Activated CD4-positive, alpha-beta T cell treated with anti-CD3 and anti-CD28 coated beads, Interleukin-2, amount 10 ng/mL, durations not matched to agents 7 days and 5 days (primary cell): ENCODE measurements at places on chromosomes 3 and 15. TPM values are rescaled to one million over a fixed set of nuclear protein-coding genes. Genes with fewer than 3 reads are reported as not detected.
A peak's percentile ranks its signal among the peaks of the same experiment; 100 is the strongest.

RSL24D1 gene
- total RNA-seq, result 81.2 TPM

DNA sequence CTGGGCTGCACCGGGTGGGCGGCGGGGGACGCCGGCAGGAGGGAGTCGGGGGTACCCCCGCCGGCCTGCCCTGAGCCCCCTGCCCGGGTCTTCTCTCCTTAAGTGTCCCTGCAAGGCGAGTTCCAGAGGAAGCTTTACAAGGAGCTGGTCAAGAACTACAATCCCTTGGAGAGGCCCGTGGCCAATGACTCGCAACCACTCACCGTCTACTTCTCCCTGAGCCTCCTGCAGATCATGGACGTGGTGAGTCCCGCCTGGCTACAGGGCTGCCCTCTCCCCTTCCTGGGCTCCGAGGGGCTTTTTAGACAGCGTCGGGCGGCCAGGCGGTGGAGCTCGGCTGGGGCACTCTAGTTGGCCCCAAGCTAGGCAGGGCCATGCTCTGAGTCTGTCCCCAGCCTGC lies 480 bp downstream of the CHRNA7 start:
- H3K4me1 ChIP-seq, result peaks cover 10% of the 10 kb centered on the region
- peak overlapping the region; percentile 15 for H3K4me3 ChIP-seq
- no peak for DNase-seq

- no peaks in the 10 kb centered on the region for H3K36me3 ChIP-seq
- no peaks in the 10 kb centered on the region for H3K27me3 ChIP-seq
- DNase-seq, result no peak
- H3K4me1 ChIP-seq, result no peaks in the 10 kb centered on the region
- no peak overlapping the region for H3K4me3 ChIP-seq
- no peak overlapping the region for H3K27ac ChIP-seq
These were observed 198.1 kb downstream of the NEK10 start for GRCh38 chr3:27171113-27171512.

GABRR3 gene
- not detected for total RNA-seq

STARD5 gene
- total RNA-seq, result 5.4 TPM

SLC35G2 gene
- not detected for total RNA-seq

GPR160 gene
- total RNA-seq, result 6.2 TPM

DNA sequence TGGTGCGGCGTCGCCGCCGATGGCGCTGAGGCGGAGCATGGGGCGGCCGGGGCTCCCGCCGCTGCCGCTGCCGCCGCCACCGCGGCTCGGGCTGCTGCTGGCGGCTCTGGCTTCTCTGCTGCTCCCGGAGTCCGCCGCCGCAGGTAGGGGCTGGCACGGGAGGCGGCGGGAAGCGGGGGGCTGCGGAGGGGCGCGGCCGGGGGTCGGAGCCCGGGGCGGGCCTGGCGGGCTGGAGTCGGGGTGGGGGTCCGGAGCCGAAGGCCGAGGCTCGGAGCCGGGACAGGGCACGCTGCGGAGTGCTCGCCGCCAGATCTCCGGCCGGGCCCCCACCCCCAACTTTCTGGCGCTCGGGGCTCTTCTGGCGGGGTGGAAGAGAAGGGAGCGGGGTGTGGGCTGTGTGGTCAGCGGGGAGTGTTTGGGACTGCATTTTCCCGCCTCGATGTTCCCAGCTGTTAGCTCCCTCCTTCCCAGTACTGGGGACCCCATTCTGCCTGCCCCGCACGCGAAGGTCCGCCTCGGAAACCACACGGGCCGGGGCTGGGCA lies 299 bp downstream of the TYRO3 start:
- H3K27me3 ChIP-seq, result peaks cover 35% of the 10 kb centered on the region
- H3K27ac ChIP-seq, result no peak overlapping the region

HOMER2 gene
- 7.9 TPM for total RNA-seq

DNA sequence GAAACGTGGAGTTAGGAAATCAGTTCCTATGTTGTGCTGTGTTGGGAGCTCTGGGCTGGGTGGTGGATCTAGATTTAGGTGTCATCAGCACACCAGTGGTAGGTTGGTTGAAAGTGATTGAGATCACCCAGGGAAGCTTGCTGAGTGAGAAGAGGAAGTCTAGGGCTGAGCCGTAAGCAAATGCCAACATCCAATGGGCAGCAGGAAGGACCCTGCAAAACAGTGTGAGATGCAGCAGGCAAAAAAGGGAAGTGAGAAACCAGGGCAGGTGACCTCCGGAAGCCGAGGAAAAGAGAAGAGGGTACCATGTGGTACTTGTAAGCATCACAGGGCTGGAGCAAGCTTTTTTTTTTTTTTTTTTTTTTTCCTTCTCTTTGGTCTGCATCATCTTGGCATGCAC lies 15.9 kb upstream of the COPG1 start:
- peaks cover 74% of the 10 kb centered on the region for H3K4me1 ChIP-seq
- no peak overlapping the region for H3K4me3 ChIP-seq
- peak overlapping the region; percentile 83 for H3K27ac ChIP-seq
- peaks cover 9% of the 10 kb centered on the region for H3K36me3 ChIP-seq

- H3K4me3 ChIP-seq, result no peak overlapping the region
- no peaks in the 10 kb centered on the region for H3K27me3 ChIP-seq
- no peak overlapping the region for H3K27ac ChIP-seq
- no peak for DNase-seq
These were observed 165.1 kb upstream of the STAC start for GRCh38 chr3:36215241-36215640.

ABHD17C gene
- total RNA-seq, result 4.0 TPM

DNA sequence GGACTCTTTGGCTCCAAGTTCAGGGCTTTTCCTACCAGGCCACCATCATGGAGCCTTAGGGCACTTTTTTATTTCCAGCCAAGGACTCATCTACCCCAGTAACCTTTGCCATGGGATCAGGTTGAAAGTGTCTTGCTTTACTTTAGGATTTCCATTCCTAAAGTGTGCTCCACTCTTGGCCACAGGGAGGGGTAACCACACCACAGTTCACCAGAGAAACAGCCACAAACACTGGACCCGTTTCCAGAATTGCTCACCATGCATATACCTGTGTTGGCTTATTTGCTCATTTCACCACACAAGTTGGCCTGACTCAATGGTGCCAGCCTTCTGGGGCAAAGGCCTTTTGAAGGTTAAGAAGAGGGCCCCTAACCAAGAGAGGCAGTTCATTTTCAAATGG lies 70.6 kb upstream of the RAD18 start:
- no peak overlapping the region for H3K4me3 ChIP-seq
- no peaks in the 10 kb centered on the region for H3K27me3 ChIP-seq
- no peaks in the 10 kb centered on the region for H3K36me3 ChIP-seq

FRMD5 gene
- total RNA-seq, result not detected

GRCh38 chr3:80338366-80338765 lies 570.6 kb upstream of the ROBO1 start:
- H3K36me3 ChIP-seq, result no peaks in the 10 kb centered on the region
- no peak for DNase-seq
- no peaks in the 10 kb centered on the region for H3K4me1 ChIP-seq
- no peak overlapping the region for H3K4me3 ChIP-seq

DNA sequence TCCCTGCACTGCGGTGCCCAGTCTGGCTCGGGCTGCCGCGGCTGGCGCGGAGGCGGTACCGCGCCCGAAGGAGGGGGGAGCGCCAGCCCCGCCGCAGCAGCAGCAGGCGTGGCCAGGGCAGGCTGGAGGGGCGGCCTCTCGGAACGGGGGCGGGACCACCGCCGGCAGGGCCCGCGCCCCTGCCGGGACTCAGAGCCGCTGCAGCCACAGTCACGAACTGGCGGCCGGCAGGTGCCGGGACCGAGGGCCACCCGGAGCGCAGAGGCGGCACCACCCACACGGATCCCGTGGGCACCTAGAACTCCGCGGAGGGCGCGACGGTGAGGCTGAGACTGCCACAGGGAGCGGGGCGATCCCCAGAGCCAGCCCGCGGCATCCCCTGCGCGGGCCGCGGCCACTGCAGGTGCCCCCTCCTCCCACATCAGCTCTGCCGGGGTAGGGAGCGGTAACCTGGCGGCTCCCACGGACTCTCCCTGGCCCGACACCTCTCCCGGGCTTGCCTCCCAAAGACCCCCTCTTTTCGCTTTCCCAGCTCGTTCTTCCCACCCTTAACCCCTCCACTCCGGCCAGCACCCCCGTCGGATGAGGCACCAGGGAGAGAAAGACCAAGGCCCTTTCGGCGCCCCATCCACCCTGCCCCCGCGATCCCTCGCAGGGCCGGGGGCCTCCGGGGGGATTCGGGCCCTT lies at the start of gene VWA5B2:
Gene VWA5B2 (plus strand): TSS at position 192 of the 687 bp plus-strand sequence. CDS start 944 bp downstream, outside the sequence.
- DNase-seq, result peak; percentile 55
- peak within 1 kb of the TSS; percentile 50 for H3K4me3 ChIP-seq
- H3K36me3 ChIP-seq, result no peaks in the 10 kb centered on the region

GRCh38 chr3:24578951-24579421 lies 84.3 kb upstream of the THRB start:
- H3K27me3 ChIP-seq, result no peaks in the 10 kb centered on the region
- no peaks in the 10 kb centered on the region for H3K36me3 ChIP-seq
- no peak overlapping the region for H3K4me3 ChIP-seq
- H3K27ac ChIP-seq, result no peak overlapping the region

DNA sequence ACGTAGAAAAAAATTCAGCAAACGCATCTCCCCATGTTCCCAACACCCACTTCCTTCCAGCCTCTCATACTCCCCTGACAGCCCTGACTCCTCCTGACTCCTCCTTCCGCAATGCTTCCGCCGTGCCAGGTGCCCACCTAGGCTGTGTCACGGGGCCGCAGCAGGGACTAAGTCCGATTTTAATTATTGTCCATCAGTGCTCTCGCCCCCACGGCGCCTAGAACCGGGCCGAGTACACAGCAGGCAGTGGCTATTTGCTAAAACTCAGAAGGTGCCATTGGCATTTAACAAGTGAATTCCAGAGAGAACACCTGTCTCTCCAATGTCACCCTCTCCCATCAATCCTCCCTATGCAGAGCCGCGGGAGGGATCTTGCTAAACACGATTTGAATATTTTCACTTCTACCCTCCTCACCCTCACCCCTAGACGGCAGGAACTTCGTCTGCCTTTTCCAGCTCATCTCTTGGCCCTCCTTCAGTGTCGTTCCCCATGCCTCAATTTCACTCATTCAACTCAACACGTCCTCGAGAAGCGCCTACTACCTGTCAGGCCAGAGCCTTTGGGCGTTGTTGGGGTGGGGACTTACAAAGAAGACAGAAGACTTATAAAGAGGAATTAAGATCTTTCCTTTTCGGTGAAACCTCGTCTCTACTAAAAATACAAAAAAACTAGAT lies 11.5 kb upstream of the SHF start:
- H3K27me3 ChIP-seq, result peaks cover 6% of the 10 kb centered on the region
- no peak overlapping the region for H3K4me3 ChIP-seq
- H3K4me1 ChIP-seq, result peaks cover 20% of the 10 kb centered on the region

- H3K27me3 ChIP-seq, result peaks cover 5% of the 10 kb centered on the region
- no peak for DNase-seq
- no peaks in the 10 kb centered on the region for H3K4me1 ChIP-seq
These were observed 277.9 kb downstream of the MCTP2 start for GRCh38 chr15:94509259-94509658.

OR5K2 gene
- not detected for total RNA-seq
